ENCODE measurements at places on chromosomes 12 and 14. TPM values are rescaled to one million over a fixed set of nuclear protein-coding genes. Genes with fewer than 3 reads are reported as not detected.

VRTN gene
- not detected for total RNA-seq

DDN gene
- total RNA-seq: 0.33 TPM

PTPN21 gene
- total RNA-seq: 0.53 TPM

PRICKLE1 gene
- total RNA-seq: not detected

NRXN3 gene
- total RNA-seq: not detected

MAPK1IP1L gene
- total RNA-seq: 106 TPM

GDF3 gene
- not detected for total RNA-seq

KERA gene
- not detected for total RNA-seq

PLD4 gene
- not detected for total RNA-seq

HVCN1 gene
- total RNA-seq: 18.5 TPM

AKAP3 gene
- 2.8 TPM for total RNA-seq

CLEC6A gene
- not detected for total RNA-seq

AMIGO2 gene
- total RNA-seq: 16.2 TPM

EXOC3L4 gene
- not detected for total RNA-seq

TOMM20L gene
- total RNA-seq: not detected

CD4 gene
- 1.2 TPM for total RNA-seq

CD9 gene
- total RNA-seq: 16.2 TPM

KCNK13 gene
- 0.09 TPM for total RNA-seq

B4GALNT3 gene
- total RNA-seq: 3.1 TPM

HNF1A gene
- not detected for total RNA-seq

LRFN5 gene
- not detected for total RNA-seq

RERGL gene
- not detected for total RNA-seq

PLCZ1 gene
- total RNA-seq: not detected

TEDC1 gene
- 56.5 TPM for total RNA-seq

SALL2 gene
- total RNA-seq: 2.0 TPM

PYGL gene
- 0.81 TPM for total RNA-seq

MUCL1 gene
- total RNA-seq: not detected

PMEL gene
- total RNA-seq: 0.33 TPM

SLC15A4 gene
- total RNA-seq: 21.7 TPM

P2RX7 gene
- 4.5 TPM for total RNA-seq

OR6C2 gene
- not detected for total RNA-seq

RDH16 gene
- 0.13 TPM for total RNA-seq

IAPP gene
- not detected for total RNA-seq

LBHD2 gene
- total RNA-seq: not detected

MFAP5 gene
- total RNA-seq: not detected

PWP1 gene
- 72.3 TPM for total RNA-seq

KRT72 gene
- total RNA-seq: not detected

ATP2A2 gene
- 199 TPM for total RNA-seq

CEBPE gene
- 0.16 TPM for total RNA-seq

LRRC43 gene
- total RNA-seq: 0.18 TPM

COQ5 gene
- 37.5 TPM for total RNA-seq

All from CD8-positive, alpha-beta memory T cell (primary cell).